Muscle of leg (tissue), 16 donors: ENCODE measurements at places on chromosomes 11 and 22. TPM values are rescaled to one million over a fixed set of nuclear protein-coding genes. Genes with fewer than 3 reads are reported as not detected.

AP5B1 gene
- total RNA-seq = 1.6 TPM

CRACR2B gene
- 6.9 TPM for total RNA-seq

- DNase-seq = no peak
Observed at GRCh38 chr11:129374081-129374992, 1.3 kb upstream of the BARX2 start.

GRCh38 chr22:37517826-37518450 is 1.3 kb downstream of the CARD10 start:
- no peak for DNase-seq

DNA sequence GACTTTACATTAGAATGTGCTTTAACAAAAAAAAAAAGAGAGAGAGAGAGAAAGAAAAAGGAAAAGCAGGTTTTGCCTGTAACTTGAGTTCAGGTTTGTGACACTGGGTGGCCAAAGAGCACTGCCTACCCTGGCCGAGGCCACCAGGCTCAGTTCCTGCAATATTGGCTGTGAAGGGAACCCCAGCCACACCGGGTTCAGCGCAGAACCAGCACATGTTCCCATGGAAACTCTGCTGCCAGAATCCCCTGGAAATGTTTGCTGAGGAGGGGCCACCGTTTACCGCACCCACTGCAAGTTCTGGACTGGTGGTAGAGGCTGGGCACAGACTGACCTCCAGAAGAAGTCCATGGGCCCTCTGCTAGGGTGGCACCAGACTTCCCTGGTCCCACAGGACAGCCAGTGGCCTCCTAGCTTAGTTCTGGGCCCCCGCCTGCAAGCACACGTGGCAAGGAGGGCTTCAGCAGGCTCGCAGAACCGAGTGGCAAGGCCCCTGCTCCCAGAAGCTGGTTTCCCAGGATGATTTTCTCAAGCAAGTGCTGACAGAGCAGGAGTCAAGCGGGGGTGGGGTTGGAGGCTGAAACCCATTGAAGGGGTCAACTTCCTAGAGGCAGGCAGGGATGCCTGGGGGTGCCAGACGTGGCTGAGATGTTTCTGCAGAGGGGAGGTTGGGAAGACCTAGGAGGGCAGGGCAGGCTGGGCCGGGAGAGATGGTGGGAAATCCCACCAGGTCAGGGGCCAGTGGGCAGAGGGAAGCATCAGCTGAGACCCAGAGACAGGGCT is 51.2 kb downstream of the NFAM1 start:
- peak; percentile 46 for DNase-seq

DNA sequence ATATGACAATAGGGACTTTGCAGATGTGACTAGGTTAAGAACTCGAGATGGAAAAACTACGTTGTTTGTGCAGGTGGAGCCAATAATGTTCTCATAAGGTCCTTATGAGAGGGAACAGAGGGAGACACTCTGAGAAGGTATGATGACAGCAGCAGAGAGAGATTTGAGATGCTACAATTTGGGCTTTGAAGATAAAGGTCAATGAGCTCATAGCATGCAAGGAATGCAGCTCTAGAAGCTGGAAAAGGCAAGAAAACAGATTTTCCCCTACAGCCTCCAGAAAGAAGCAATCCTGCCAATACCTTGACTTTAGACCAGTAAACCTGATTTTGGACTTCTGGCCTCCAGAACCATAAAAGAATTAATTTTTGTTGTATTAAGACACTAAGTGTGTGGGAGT is 21.1 kb downstream of the FAM76B start:
- DNase-seq = no peak

GRCh38 chr22:46023558-46023981 is 46.6 kb upstream of the WNT7B start:
- DNase-seq = peak; percentile 87

GRCh38 chr11:81839976-81840375 is 893.7 kb downstream of the FAM181B start:
- DNase-seq = peak; percentile 6

DNA sequence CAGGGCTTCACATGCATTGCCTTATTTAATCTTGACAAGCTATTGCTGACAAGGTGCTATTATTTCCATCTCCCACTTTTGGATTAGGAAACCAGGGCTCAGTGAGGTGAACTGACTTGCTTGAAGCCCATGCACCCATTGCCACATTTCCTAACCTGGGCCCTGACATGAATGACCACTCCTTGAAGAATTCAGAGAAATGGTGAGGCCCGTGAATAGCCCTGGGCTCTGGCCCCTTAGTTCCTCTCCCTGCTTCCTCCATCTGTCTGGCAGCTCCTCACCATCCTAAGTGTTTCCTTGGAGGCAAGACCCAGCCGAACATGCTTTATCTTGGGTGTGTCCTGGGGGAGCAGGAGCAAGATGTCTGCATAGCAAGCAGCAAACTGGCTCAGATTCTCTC is 56.1 kb upstream of the NECTIN1 start:
- no peak for DNase-seq

DNA sequence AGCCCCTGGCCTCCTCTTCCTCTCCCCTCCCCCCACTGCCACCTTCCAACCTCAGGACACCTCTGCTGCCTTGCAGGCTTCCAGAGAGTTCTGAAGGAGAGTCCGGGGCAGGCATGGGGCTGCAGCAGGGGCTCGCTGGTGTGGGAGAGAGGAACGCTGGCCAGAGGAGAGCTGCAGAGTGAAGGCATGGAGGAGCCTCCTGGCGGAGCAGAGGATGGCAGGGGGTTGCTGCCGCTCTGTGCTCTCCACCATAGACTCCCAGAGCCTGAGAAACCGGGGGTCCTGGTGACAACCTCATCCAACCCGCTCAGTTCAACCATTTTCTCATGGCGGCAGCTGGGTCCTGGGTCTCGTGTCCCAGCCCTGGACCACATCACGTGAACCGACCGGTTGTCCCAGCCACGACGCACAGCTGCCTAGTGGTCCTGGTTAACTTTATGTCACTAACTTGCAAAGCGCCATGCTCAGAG is 17.5 kb downstream of the MRGPRG start:
- DNase-seq = no peak

GRCh38 chr22:43334378-43334777 is 8.8 kb downstream of the SCUBE1 start:
- no peak for DNase-seq

DNA sequence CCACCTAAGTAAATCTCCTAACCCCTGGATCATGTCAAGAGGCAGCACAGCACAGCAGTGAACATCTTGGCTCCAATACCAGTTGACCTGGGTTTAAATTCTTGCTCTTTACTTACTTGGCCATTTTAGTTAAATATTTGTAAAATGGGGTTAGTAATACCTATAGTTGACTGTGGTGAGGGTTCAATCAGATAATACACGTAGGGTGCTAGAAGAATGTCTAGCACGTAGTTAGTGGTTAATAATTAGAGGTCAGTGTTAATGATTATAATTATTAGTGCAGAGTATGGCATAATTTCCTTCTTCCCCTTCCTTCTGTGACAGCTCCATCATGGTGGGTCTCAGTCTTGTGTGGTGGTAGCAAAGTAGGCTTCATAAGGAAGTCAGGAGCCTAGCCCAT is 520.8 kb downstream of the INSC start:
- no peak for DNase-seq
